ENCODE measurements at places on chromosomes 2 and 18.

GRCh38 chr2:29117636-29118303, 2.6 kb downstream of the CLIP4 start:
- peak; percentile 77 for DNase-seq
- peaks cover 87% of the 10 kb centered on the region for H3K4me1 ChIP-seq
- H3K36me3 ChIP-seq, result no peaks in the 10 kb centered on the region
- H3K4me3 ChIP-seq, result 0 out of 2 replicates have a peak overlapping the region, but pooled peaks have one; percentile 6
- no peaks in the 10 kb centered on the region for H3K27me3 ChIP-seq

DNA sequence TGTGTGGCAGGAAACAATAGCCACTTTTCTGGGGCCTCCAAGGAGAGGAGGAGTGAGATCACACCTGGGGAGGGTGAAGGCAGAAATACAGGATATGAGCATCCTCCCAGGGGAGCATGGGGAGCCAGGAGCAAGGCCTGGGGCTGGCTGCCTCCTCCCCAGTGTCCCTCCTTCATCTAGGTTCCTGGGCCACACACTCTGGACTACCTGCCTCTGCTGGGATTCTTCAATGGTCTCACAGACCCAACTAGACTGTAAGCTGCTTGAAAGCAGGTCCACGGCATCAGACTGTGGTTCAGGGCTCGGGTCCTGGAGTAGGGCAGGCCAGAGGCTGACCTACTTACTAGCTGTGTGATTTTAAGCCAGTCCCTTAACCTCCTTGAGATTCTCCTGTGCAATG, 94.0 kb downstream of the MCFD2 start:
- no peaks in the 10 kb centered on the region for H3K27me3 ChIP-seq
- H3K27ac ChIP-seq, result no peak overlapping the region
- no peak overlapping the region for H3K4me3 ChIP-seq
- no peaks in the 10 kb centered on the region for H3K4me1 ChIP-seq
- no peak for DNase-seq

GRCh38 chr18:26429535-26430226, 118.7 kb downstream of the KCTD1 start:
- peak overlapping the region; percentile 5 for H3K27ac ChIP-seq
- no peaks in the 10 kb centered on the region for H3K36me3 ChIP-seq
- peak; percentile 60 for DNase-seq
- H3K27me3 ChIP-seq, result no peaks in the 10 kb centered on the region
- peak overlapping the region; percentile 5 for H3K4me3 ChIP-seq

GRCh38 chr18:42185486-42185885, 230.5 kb downstream of the PIK3C3 start:
- no peaks in the 10 kb centered on the region for H3K27me3 ChIP-seq
- DNase-seq, result no peak
- no peaks in the 10 kb centered on the region for H3K36me3 ChIP-seq
- H3K4me3 ChIP-seq, result no peak overlapping the region

GRCh38 chr2:147250652-147251356, 594.0 kb upstream of the ACVR2A start:
- DNase-seq, result no peak
- no peak overlapping the region for H3K4me3 ChIP-seq
- no peak overlapping the region for H3K27ac ChIP-seq
- H3K27me3 ChIP-seq, result no peaks in the 10 kb centered on the region
- no peaks in the 10 kb centered on the region for H3K36me3 ChIP-seq

GRCh38 chr2:172285010-172285621, 142.3 kb upstream of the ITGA6 start:
- H3K4me1 ChIP-seq, result peaks cover 9% of the 10 kb centered on the region
- no peaks in the 10 kb centered on the region for H3K27me3 ChIP-seq
- no peak overlapping the region for H3K4me3 ChIP-seq
- no peaks in the 10 kb centered on the region for H3K36me3 ChIP-seq

DNA sequence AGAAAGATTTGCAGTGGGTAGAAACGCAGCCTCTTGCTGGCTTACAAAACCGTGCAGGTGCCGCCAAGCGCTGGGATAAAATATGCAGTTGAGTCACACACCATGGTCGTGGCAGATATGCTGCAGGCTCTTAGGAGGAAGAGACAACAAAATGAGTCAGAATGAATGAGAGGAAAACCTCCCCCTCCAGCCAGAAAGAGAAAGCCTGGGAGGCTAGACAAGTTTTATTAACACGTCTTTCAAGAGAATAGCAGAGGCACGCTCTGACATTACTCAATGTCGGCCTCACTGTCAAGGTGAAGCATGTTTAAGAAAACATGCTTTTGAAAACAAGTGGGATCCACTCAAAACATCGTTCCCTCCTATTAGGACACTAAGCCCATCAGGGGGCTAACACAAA, 37.1 kb upstream of the ZCCHC2 start:
- H3K36me3 ChIP-seq, result no peaks in the 10 kb centered on the region
- peaks cover 33% of the 10 kb centered on the region for H3K4me1 ChIP-seq
- no peaks in the 10 kb centered on the region for H3K27me3 ChIP-seq
- peak overlapping the region; percentile 78 for H3K27ac ChIP-seq

GRCh38 chr2:191245869-191246531, 796 bp downstream of the MYO1B start:
- peak overlapping the region; percentile 71 for H3K4me3 ChIP-seq
- DNase-seq, result peak; percentile 19
- H3K4me1 ChIP-seq, result peaks cover 15% of the 10 kb centered on the region
- no peaks in the 10 kb centered on the region for H3K27me3 ChIP-seq
- H3K27ac ChIP-seq, result peak overlapping the region; percentile 76

- no peaks in the 10 kb centered on the region for H3K36me3 ChIP-seq
- no peak for DNase-seq
- no peaks in the 10 kb centered on the region for H3K27me3 ChIP-seq
- H3K27ac ChIP-seq, result no peak overlapping the region
- no peaks in the 10 kb centered on the region for H3K4me1 ChIP-seq
- H3K4me3 ChIP-seq, result no peak overlapping the region
Measured at GRCh38 chr2:125730921-125731320, 925.0 kb upstream of the GYPC start.

GRCh38 chr2:187826023-187826422, 271.8 kb upstream of the TFPI start:
- no peak overlapping the region for H3K27ac ChIP-seq
- no peak for DNase-seq
- no peaks in the 10 kb centered on the region for H3K36me3 ChIP-seq
- H3K4me3 ChIP-seq, result no peak overlapping the region

DNA sequence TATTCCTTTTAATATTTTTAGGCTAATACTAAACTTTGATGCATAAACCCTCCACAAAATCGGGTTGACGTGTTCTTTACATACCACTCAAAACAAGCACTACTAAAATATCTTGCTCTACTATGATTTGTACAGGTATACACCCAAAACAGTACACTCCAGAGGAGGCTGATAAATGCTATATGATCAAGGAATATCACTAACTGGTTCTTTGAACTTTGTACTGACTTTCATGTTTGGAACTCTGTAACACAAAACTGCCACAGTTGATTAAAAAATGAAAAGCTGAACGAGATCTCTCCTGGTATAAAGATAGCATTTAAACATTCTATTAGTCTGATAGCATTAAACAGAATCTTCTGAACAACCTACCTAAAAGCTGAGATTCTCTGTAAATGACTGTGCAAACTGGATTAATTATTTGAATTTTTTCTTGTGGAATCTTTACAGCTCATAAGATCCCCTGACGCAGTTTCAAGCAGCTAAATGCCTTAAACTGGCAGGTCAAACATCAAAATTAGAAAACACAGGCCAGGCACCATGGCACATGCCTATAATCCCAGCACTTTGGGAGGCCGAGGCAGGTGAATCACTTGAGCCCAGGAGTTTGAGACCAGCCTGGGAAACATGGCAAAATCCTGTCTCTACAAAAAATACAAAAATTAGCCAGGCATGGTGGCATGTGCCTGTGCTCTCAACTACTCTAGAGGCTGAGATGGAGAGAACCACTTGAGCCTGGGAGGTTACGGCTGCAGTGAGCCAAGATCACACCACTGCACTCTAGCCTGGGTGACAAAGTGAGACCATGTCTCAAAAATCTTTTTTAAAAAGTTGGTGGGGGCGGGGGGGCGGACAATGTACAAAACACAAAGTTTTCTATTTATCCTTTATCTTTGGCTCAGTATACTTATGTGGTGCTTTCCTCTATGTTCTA, 150.6 kb downstream of the EXOC6B start:
- no peak for DNase-seq
- H3K4me1 ChIP-seq, result no peaks in the 10 kb centered on the region
- no peak overlapping the region for H3K4me3 ChIP-seq
- no peaks in the 10 kb centered on the region for H3K27me3 ChIP-seq
- H3K36me3 ChIP-seq, result no peaks in the 10 kb centered on the region
- no peak overlapping the region for H3K27ac ChIP-seq

DNA sequence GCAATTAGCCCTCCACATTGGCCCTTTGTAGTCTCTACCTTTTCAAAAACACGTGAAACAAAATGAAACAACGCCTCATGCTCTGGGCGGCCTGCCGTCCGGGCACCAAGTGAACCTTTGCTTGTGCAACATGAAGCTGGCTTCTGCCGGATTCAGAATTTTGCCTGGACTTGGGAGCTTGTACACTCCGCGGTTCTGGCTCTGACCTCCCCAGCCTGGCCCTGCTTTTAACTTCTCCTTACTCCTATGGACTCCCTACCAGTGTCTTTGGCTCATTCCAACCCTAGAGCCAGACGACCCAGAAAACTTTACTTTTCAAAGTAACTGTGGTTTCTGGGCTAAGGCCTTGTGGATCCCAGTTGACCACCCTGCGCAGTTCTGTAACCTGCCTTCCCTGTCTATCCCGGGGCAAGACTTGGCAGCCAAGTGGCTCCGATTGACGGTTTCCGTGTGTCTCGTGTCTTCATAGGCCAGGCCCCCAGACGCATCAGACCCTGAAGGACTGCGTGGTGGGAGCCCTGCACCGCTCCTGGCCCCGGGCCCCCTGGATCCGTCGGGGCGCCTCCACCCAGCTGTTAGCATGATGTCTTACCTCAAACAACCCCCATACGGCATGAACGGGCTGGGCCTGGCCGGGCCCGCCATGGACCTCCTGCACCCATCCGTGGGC, 1.9 kb downstream of the OTX1 start:
- no peak for DNase-seq
- H3K4me3 ChIP-seq, result no peak overlapping the region
- H3K36me3 ChIP-seq, result 0 out of 2 replicates have a peak, but pooled peaks cover 4% of the 10 kb centered on the region
- no peak overlapping the region for H3K27ac ChIP-seq
- peaks cover 18% of the 10 kb centered on the region for H3K4me1 ChIP-seq

- H3K27ac ChIP-seq, result no peak overlapping the region
- H3K27me3 ChIP-seq, result no peaks in the 10 kb centered on the region
- H3K4me3 ChIP-seq, result no peak overlapping the region
- no peaks in the 10 kb centered on the region for H3K36me3 ChIP-seq
Measured at GRCh38 chr2:170262806-170263205, 84.9 kb downstream of the MYO3B start.

DNA sequence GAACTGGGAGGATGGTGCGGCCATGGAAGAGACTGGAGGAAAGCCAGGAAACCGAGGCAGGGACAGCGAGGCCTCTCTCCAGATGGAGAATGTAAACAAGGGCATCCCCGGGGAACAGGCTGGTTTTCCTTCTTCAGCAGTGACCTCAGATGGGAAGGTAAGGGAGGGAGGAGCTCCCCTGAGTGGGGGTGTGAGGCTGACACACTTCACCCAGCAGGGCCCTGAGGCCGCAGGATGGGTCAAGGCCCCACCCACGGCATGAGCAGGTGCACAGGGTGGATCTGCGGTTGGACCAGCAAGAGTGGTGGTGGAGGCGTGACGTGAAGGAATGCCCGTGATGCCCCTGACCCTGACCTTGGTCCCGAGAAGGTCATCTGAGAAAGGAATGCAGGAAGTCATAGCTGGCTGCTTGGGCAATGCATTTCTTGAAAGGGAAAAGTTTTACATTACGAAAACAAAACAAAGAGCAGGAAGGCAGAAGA, 48.1 kb downstream of the ADCY3 start:
- H3K27me3 ChIP-seq, result no peaks in the 10 kb centered on the region
- peaks cover 2% of the 10 kb centered on the region for H3K36me3 ChIP-seq
- H3K4me3 ChIP-seq, result no peak overlapping the region
- no peak overlapping the region for H3K27ac ChIP-seq

DNA sequence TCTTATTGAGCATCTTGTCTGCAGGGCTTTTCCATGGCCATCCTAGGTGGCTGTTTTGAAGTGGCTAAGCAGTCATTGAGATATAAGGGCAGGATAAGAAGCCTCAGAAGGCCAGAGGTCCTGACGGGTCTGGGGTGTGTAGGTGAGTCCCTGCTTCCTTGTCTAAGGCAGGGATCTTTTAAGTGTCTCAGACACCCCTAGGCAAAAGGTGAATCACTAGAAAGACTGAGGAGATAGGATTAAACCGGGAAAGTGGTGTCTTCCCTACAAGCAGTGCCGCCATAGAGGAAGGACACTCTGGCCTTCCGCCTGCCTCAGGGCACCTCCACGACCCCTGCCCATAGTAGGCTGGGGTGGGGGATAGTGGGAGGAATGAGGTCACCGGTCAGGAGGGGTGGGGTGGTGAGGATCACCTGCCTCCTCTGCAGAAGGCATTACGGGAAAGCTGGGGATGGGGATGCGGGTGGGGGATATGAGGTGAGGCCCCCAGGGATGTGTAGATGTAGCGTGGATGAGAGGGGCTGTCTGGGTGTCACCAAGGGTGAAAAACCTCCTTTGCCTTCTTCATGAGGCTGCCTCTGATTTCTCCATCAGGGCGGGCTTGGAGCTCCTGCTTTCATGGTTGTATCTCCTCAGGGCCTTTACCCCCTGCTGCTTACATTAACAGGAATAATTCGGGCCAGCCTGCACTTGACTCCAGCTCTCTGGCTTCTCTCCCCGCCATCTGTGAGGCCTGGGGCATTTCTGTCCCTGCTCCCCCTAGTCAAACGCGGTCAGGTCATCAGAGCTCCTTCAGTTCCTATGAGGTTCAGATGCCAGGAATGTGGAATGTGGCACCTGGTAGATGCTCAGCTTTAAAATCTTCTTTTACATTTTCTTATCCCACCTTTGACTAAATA, 244.0 kb downstream of the DYSF start:
- no peaks in the 10 kb centered on the region for H3K4me1 ChIP-seq
- H3K27me3 ChIP-seq, result 0 out of 2 replicates have a peak, but pooled peaks cover under 1% of the 10 kb centered on the region
- no peak for DNase-seq
- H3K27ac ChIP-seq, result no peak overlapping the region
- H3K36me3 ChIP-seq, result no peaks in the 10 kb centered on the region

- H3K4me1 ChIP-seq, result no peaks in the 10 kb centered on the region
- no peaks in the 10 kb centered on the region for H3K27me3 ChIP-seq
- H3K27ac ChIP-seq, result no peak overlapping the region
- no peaks in the 10 kb centered on the region for H3K36me3 ChIP-seq
- no peak for DNase-seq
Measured at GRCh38 chr2:23510471-23510870, 125.5 kb downstream of the KLHL29 start.

DNA sequence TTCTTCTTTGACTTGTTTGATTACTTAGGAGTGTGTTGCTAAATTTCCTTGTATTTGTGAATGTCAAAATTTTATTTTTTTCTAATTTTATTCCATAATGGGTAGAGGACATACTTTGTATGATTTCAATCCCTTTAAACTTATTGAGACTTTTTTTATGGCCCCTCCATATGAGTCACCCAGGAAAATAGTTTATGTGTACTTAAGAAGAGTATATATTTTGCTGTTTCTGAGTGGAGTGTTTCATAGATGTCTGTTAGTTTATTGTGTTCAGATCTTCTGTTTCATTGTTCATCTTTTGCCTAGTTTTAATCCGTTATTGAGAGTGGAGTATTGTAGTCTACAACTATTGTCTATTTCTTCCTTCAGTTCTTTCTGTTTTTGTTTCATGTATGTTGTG, 81.9 kb downstream of the EPB41L5 start:
- no peaks in the 10 kb centered on the region for H3K27me3 ChIP-seq
- DNase-seq, result no peak
